ENCODE measurements at places on chromosomes 6 and 20. TPM values are rescaled to one million over a fixed set of nuclear protein-coding genes. Genes with fewer than 3 reads are reported as not detected.

C20orf96 gene
- 0.64 TPM for total RNA-seq

DNA sequence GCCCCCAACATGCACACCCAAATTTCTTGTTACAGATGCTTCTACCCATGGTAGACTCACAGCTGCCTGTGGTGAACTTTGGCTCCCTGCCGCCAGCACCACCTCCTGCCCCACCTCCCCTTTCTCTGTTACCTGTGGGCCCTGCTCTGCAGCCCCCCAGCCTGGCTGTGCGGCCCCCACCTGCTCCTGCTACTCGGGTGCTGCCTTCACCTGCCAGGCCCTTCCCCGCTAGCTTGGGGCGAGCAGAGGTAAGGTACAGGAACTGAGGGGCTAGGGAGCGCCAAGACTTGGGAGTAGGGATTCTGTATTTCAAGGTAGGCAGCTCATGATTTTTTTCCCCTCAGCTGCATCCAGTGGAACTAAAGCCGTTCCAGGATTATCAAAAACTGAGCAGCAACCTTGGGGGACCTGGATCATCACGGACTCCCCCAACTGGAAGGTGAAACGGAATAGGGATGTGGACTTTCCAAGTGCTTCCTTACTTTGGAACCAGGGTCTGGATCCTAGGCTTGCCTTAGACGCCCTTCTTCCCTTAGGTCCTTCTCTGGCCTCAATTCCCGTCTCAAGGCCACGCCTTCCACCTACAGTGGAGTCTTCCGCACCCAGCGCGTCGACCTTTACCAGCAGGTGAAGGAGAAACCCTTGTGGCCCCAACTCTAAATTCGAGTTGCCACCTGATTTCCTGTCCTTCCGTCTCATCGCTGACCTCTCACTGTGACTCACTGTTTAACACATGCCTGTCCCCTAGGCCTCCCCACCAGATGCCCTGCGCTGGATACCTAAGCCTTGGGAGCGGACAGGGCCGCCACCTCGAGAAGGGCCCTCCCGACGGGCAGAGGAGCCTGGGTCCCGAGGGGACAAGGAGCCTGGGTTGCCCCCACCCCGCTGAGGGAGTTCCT, 15.5 kb downstream of the BAG6 start:
- no peak for DNase-seq

DNA sequence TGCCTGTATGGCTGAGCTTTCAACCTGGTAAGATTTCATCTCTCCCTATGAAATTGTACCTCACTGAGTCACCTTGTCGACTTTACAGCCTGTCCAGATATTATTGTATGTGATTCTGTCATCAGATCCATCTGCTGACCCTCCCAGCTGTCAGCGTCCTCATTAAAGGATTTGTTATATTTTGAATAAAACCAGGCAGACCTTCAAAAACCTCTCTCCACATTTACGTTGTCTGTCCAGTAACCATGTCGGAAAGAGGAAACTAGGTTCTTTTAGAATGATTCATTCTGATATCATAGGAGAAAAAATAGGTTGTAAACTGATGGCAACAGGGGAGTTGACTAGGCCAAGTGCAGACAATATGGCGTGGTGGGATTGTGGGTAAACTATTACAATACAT, 38.5 kb downstream of the TSPYL4 start:
- no peak for DNase-seq

- DNase-seq, result no peak
Measured at GRCh38 chr6:71248306-71248765, 40.3 kb upstream of the OGFRL1 start.

GRCh38 chr20:8301655-8302054, 169.6 kb downstream of the PLCB1 start:
- no peak for DNase-seq

GRCh38 chr6:31794294-31794865, 1.2 kb downstream of the VARS1 start:
- no peak for DNase-seq

- DNase-seq, result no peak
Measured at GRCh38 chr6:68635412-68635705, 277 bp downstream of the ADGRB3 start.

DNA sequence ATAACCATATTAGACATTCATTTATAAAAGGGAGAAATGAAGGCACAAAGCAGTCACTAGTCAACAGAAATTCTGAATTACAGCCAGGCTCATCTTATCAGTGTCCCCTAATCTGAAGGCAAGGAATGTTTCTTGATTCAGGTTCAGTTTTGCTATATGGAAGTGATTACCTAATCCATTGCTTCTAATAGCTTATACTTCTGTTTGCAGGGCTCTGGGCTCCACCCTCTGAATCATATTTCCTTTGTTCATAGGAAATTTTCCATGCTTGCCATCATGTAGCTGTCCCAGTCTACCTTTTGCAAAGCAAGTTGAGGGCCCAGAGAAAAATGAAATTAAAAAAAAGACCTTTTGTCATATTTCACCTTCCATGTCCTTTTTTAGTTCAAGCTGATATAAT, 96.0 kb downstream of the LCA5 start:
- no peak for DNase-seq

DNA sequence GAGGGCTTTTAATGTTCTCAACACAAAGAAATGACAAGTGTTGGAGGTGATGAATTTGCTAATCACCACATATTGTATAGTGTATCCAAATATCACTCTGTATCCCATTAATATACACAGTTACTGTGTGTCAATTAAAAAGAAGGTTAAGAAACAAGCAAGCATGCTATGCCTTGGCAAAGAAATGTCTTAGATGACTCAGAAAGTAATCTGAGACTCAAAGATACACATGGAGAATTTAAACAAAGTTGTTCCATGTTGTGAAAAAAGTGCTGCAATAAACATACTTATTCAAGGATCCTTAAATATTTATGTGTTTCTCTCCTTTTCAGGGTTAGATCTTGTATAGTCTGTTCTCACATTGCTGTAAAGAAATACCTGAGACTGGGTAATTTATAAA, 300.9 kb downstream of the DHX35 start:
- DNase-seq, result no peak

DNA sequence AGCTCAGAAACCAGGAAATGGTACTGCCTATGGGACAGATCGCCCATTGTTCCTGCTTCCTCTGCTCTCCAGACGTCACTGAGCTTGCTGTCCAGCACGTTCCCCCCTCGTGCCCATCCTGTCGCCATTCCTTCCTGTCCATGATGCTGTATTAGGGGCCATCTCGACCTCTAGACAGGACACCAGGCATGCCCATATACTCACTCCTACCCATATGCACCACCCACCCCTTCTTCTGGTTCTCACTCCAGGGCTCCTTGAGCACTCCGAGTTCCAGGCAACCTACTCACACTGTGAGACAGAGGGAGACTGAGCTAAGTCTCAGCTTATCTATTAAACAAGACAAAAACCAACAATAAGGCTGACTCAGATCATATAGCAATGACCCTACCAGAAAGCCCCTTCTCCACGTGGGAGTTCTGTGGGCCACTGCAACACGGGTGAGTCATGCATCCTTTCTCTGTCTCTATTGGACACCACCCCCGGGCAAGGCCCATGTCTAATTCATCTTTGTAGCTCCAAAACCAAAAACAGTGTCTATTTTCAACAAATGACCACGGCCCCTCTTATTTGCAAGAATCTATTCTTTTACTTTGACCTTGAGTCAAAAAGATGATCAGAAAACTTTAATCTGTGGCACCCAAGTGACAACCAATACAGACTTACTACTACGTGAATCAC, 65.7 kb downstream of the PSMG4 start:
- peak; percentile 54 for DNase-seq

GRCh38 chr6:1612974-1613306, 3.2 kb downstream of the FOXC1 start:
- no peak for DNase-seq

Measured in heart left ventricle (tissue), 16 donors.